ENCODE measurements at places on chromosomes 2 and 18.

DNA sequence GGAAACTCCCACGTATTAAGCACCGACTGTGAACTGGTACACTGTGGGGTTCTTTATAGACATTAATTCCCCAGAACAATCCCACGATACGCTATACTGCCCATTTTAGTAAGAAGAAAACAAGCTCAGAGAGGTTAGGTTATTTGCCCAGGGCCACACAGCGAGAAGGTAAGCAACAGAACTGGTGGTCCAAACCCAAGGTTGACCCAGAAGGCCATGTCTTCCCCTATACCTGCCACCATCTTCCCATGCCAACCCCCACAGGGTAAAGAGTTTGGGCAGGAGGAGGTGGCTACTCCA is 69.9 kb downstream of the MARCO start:
- no peak for DNase-seq

DNA sequence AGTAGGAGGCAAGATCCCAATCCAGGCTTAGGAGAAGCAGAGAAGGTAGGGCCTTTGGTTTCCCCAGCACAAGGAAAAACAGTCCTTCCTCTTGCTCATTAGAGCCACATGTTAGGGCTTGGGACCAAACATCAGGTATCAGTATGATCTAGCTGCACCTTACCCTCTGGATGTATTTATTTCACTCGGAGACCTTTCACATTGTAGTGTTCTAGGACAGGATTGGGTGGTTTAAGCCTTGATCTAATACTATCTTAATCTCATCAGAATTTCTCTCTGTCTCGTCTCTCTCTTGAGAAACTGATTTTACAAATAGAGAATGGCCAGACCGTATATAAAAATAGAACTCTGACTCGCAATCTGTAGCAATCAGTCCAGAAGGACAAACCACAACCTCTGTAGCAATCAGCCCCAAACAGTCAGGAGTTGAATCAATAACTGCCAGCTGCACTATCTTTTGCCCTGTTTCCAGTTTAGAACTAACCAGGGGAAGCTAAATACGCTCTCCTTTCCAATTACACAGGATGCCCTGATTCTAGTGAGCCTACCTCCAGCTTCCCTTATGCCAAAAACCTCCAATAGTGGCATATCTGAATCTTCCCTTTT is 207.1 kb downstream of the TDRD15 start:
- no peak for DNase-seq

DNA sequence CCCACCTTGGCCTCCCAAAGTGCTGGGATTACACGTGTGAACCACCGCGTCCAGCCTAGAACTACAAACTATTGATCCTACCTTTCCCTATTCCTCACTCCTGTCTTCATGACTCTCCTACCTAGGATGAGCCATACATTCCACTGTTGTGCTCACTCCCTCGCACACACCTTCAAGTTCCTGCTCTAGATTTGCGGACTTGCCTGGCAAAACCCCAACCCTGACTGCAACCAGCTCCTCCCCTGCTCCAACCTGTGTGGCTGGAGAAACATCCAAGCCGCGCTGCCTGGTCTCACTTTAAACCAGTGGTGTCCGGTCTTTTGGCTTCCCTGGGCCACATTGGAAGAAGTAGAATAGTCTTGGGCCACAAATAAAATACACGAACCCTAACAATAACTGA is 5.0 kb upstream of the DNPEP start:
- DNase-seq = no peak

DNA sequence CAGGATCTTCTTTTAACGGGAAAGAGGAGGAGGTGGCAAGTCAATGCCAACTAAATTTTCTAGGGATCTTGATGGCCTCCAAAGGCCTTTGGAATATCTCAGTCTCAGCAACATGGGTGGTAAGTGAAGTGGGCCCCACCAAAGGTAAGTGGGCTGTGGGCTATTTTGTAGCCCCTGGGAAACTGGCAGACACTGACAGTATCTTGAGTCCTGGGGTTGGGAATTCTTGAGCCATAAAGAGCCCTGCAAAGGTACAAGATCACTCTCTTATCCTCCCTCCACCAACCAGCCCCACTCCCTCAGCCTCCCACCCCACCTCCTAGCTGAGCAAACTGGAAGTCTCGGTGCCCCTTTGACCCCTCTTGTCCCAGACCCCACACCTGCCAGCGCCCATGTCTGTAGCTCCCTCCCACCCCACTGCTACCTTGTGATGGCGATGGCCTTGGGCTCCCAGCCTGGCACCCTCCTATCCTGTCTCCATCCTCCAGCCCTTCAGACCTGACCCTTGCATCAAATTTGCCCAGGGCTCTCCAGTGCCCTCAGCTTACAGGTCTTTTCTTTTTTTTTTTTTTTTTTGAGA is 8.5 kb downstream of the ATP6V1B1 start:
- DNase-seq = no peak

- no peak for DNase-seq
These were observed 201.1 kb downstream of the SP3 start for GRCh38 chr2:173764094-173764493.

DNA sequence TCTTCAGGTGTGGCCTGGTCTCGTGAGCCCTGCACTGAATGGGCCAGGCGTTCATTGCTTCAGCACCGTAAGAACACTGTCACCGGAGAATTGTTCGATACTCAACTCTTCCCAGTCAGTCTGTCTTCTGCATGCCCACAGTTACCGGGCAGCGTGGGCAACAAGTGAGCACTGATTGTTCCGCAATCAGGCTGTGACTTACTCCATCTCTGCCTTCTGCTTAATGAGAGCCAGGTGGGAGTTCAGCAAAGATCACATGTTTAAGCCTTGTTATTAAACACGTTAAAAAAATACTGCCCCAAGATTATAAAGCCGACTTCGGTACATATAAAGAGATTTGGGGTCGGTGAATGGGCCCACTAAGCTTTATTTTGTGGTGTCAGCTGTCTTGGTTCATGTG is 3.7 kb downstream of the STEAP3 start:
- no peak for DNase-seq

GRCh38 chr18:43181711-43182110 is 66.2 kb upstream of the RIT2 start:
- no peak for DNase-seq

- DNase-seq = no peak
These were observed 94.5 kb upstream of the EML6 start for GRCh38 chr2:54628957-54629356.

GRCh38 chr18:36419900-36420531 is 122.5 kb downstream of the FHOD3 start:
- peak; percentile 18 for DNase-seq

GRCh38 chr2:216388046-216388884 is 16.0 kb upstream of the MARCHF4 start:
- DNase-seq = no peak

- DNase-seq = no peak
These were observed 313.8 kb downstream of the PIK3C3 start for GRCh38 chr18:42268798-42269197.

DNA sequence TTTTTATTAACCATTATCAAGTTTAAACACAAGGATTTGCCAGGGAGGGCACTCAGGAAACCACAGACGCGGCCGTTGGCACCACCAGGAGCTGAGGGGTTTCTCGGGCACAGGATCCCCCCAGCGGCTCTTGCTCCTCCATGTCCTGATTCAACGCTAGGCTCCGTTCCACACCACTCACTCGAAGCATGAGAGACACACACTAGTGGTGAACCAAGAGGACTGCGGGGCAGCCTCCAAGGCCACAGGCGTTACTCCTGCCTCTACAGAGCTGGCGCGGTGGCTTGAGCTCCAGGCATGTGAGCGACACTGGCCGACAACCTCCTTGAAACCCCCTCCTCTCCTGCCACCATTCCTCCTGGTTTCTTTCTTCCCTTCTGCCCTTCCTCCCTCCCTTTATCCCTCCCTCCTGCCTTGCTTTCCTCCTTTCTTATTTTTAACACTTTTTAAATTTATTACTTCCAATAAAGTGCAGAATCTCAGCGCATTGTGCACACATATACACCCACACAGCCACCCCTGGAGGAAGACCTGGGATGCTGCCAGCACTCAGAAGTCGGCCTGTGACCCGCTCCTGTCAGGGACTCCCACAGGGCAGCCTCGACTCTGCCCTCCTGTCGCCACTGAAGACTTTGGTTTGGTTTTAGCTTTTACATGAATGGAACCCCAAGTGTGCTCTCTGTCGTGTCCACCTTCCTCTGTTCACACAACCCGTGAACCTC is 21.7 kb downstream of the COX7A2L start:
- DNase-seq = no peak

DNA sequence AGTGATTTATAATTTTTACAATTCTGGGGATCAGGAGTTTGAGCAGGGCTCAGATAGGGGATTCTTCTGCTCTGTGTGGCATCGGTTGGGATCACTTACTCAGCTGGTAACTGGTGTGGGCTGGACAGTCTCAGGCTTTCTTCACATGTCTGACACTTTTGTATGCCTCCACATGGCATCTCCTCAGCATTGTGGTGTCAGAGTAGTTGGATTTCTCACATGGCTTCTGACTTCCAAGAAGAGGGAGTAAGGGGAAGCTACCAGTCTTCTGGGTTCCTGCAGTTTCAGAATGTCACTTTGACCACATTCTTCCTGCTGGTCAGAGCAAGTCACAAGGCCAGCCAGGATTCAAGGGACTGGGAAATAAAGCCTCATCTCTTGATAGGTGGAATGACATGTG is 55.6 kb downstream of the NCOA1 start:
- no peak for DNase-seq

DNA sequence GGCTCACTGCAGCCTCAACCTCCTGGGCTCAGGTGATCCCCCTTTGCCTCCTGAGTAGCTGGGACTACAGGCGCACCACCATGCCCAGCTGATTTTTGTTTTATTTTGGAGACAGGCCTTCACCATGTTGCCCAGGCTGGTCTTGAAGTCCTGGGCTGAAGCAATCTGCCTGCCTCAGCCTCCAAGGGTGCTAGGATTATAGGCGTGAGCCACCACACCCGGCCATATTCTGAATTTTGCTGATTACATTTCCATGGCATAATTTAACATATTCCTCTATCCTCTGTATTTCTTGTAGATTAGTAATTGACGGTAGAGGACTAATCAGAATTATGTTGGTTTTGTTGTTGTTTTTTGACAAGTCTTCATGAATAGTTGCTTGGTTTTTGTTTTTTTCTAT is 50.6 kb downstream of the MEX3C start:
- DNase-seq = no peak

GRCh38 chr2:224217233-224217961 is 178.3 kb upstream of the SERPINE2 start:
- no peak for DNase-seq

DNA sequence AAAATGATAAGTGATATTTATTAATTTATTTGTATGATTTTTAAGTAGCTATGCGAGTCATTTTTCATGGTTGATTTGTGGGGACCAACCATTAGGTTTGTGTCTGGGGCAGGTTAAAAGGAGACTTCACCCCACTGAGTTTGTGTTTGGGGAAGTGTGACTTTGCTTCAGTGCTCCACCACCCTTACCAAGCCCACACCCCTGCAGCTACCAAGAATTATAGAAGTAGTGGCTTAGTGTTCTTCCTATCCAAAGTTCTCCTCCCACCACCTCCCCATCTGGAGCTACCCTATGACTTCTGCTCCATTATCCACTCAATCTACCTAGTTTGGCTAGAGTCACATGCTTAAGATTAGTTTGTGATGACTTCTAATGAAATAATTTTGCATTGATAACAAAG is 182.1 kb upstream of the ZEB2 start:
- no peak for DNase-seq

GRCh38 chr2:239173301-239173700 is 227.5 kb downstream of the HDAC4 start:
- no peak for DNase-seq

DNA sequence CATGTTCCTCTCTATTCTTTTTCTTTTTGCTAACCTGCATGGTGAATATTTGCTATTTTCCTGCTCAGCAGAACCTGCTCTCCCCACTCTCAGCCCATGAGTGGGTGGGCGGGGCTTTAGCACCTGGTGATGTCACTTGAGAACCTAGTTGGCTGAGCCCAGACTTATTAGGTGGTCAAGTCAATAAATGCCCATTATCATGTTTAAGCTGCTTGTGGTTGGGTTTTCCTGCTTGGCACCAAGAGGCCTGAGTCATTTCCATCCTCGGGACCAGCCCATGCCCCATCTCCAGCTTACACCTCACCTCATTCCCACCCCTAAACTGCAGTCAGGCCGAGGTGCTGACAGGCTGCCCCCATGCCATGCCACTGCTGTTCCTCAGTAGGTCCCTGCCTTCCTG is 226.6 kb downstream of the ANKRD30B start:
- no peak for DNase-seq

DNA sequence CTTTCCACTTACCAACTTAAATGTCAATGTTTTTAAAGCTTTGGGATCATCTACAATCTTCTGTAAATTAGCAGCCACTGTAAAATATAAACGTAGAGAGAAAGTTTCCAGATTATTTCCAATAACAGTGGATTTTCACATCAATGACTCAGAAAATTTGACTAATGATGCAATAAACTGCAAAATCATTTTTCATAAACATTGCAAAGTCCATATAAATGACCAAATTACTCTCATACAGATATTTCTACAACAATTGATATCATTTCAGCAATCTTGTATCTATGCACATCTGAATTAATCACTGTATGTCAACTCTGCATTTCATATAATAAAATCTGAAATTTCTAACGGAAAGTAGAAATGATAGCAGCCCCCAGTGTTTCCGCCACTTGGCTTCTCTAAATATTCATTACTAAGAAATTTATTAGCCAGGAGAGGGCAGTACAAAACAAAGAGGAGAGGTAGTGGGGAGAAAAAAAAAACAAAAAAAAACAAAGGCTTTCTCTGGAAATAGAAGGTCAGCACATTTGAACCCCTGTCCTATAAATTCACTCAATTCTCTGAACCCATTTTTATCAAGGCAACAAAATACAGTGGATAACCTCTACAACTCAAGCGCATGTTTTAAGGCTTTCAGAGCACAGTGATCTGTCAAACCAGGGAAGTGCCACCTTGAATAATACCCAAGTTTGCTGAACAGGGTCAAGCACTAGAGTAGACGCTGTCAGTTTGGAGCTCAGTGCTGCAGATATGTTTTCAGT is 282.6 kb downstream of the STK39 start:
- DNase-seq = no peak

GRCh38 chr2:62197011-62197924 is 1.4 kb downstream of the B3GNT2 start:
- DNase-seq = no peak

- no peak for DNase-seq
These were observed 75.6 kb upstream of the FZD5 start for GRCh38 chr2:207845202-207845864.

- DNase-seq = no peak
These were observed 50.0 kb downstream of the TMEM163 start for GRCh38 chr2:134668821-134669220.

DNA sequence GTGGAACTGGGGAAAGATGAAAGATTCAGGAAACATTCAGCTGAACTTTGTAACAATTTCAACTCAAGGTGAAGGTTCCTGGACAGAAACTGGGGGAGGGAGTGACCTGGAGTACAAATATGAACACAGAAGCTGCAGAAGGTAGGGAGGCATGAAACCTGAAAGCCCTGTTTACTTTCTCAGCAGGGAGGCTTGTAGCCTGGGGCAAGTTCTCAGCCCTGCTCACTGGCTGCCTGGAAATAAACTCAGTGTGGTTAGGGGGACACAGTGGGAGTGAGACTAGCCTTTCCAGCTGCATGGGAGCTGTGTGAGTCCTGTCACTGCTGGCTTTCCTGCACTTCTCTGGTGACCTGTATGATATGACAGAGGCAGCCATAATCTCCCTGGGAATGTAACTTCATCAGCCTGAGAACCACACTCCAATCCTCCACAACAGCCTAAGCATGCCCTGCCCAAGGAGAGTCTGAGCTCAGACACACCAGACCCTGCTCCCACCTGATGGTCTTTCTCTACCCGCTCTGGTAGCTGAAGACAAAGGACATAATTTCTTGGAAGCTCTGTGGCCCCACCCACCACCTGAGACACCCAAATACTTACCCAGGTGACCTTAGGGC is 77.0 kb downstream of the ZSWIM2 start:
- DNase-seq = no peak

- DNase-seq = no peak
These were observed 5.1 kb downstream of the NOL4 start for GRCh38 chr18:34219651-34220050.

Data from fibroblast of skin of right biceps (primary cell).